ENCODE measurements at places on chromosomes 1 and 21.

GRCh38 chr1:229645324-229645993 lies 19.4 kb downstream of the URB2 start:
- DNase-seq = peak; percentile 23

GRCh38 chr1:246214708-246215509 lies 292.2 kb downstream of the SMYD3 start:
- no peak for DNase-seq

- no peak for DNase-seq
Observed at GRCh38 chr1:39488793-39489566, 2.5 kb upstream of the BMP8A start.

GRCh38 chr1:2499986-2500596 lies 24.0 kb downstream of the PLCH2 start:
- DNase-seq = no peak

- no peak for DNase-seq
Observed at GRCh38 chr1:56222914-56223540, 356.3 kb downstream of the PLPP3 start.

- no peak for DNase-seq
Observed at GRCh38 chr1:32040711-32041110, 27.0 kb downstream of the KHDRBS1 start.

DNA sequence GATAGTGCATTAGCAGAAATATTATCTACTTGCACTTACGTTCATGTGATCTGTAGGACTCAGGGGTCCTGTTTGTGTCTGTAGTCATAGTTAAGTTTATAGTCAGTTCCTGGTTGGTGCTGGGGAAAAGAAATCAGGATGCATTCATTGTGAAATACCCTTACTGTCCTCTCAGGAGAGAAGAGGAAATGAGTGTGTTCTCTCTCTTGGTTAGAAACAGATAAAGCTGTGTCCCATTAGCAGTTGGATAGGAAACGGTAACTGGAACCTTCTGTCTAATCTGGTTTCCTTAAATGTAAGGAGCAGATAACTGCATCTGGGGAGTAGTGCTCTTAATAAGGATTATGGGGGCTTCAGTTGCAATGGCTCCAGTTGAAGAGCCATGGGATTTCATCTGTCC lies 8.9 kb downstream of the SDCCAG8 start:
- DNase-seq = no peak

DNA sequence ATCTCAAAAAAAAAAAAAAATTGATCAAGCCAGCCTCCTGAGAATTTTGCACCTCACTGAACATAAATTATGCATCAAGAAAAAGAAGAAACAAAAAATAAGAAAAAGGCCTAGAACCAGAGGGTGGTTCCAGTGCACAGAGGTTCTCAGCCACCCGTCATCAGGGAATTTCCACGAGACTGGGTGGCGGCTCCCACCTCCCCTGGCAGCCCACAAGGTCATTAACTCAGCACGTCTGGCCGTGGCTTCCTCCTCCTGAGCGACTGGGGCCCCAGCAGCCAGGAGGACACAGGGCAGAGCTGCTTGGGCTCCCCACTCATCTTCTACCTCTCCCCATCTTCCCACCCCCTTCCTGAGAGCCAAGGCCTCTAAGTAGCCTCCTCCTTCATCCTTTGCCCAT lies 15.7 kb upstream of the TMEM51 start:
- no peak for DNase-seq

- DNase-seq = no peak
Observed at GRCh38 chr21:22280851-22281250, 1282.6 kb downstream of the NCAM2 start.

DNA sequence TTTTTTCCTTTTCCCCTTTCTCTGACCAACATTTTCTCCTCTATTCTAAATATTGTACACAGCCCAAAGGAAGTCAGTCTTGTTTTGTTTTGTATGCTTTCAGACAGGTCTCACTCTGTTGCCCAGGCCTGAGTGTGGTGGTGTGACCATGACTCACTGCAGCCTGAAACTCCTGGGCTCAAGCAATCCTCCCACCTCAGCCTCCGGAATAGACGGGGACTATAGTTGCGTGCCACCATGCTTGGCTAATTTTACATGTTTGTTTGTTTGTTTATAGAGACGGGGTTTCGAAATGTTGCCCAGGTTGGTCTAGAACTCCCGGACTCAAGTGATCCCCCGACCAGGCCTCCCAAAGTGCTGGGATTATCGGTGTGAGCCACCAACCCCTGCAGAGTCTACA lies 72.8 kb downstream of the NRIP1 start:
- DNase-seq = no peak

DNA sequence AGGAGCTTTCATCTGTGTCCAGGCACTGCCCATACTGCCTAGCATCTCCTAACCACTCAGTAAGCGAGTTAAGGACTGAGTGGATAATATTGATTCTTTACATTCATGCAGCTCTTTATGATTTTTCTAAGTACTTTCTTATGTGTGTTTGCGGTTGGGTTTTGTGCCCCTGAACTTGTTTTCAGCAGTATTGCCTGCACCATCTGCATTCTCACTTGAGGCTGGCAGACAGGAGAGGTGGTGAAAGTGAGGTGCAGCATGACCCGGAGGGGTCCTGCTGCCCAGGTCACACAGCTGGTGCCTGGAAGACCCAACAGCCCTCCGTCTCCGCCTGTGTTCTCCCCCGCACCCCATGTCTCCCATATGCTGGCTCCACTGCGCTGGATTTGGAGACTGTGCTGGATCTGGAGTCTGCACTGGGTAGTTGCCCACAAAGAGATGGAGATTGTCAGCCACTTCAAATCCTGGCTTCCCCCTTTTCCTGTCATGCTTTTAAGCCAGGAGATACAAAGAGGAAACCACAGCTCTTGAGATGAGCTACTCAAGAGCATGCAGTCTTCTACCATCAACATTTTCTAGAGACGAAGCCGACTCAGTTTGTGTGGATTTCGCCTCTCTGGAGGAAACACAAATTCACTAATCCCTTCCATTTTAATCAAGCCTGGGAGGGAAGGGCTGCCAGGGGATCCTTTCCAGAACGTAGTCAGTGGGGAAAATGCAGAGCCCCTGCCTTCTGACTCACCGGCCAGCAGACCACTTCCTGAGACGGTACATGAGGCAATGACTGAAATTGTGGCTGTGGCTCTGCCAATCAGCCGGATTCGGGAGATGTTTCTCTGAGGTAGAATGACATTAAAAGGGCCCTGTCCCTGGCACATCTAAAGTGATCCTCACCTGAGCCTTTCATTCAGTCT lies 71.7 kb upstream of the ANGPTL1 start:
- DNase-seq = no peak

GRCh38 chr1:65002508-65003315 lies 36.4 kb upstream of the JAK1 start:
- peak; percentile 91 for DNase-seq

Data from endodermal cell (in vitro differentiated cells).